ENCODE measurements at places on chromosomes 1 and 21.
A peak's percentile ranks its signal among the peaks of the same experiment; 100 is the strongest.

- DNase-seq = peak; percentile 93
Measured at GRCh38 chr1:36384542-36385409, 948 bp downstream of the STK40 start.

GRCh38 chr1:65440915-65441314 lies 20.4 kb downstream of the LEPR start:
- DNase-seq = no peak

DNA sequence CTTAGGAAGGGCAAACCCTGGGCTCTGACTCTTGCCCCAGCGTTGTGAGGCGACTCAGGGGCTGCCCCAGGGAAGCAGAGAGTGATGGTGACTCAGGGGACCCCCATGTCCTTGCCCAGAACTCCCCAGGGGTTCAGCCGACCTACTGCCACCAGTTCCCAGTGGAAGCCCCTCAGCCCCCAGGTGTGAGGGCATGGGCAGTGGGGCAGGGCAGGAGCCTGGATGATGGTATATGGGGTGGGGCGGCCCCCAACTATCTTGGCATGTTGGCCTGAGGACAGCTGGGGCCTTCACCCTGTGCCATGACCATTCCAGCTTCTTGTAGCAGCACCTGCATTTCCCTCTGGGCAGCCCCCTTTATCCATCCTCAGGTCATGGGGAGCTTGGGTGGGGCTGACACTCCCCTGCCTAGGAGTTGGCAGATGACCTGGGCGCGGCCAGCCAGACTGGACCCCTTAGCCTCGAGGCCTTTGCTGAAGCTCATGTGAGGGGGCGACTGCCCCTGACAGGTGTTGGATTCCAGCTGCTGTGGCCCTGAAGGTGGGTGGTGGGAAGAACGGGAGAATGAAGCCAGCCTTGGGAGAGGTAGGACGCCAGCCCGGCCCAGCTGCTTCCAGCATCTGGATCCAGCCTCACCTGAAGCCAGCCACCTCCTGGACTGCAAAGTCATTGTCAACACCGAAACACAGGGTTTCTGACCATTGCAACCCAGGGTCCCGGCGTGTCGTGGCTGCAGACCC lies 1.8 kb upstream of the FNDC10 start:
- no peak for DNase-seq

DNA sequence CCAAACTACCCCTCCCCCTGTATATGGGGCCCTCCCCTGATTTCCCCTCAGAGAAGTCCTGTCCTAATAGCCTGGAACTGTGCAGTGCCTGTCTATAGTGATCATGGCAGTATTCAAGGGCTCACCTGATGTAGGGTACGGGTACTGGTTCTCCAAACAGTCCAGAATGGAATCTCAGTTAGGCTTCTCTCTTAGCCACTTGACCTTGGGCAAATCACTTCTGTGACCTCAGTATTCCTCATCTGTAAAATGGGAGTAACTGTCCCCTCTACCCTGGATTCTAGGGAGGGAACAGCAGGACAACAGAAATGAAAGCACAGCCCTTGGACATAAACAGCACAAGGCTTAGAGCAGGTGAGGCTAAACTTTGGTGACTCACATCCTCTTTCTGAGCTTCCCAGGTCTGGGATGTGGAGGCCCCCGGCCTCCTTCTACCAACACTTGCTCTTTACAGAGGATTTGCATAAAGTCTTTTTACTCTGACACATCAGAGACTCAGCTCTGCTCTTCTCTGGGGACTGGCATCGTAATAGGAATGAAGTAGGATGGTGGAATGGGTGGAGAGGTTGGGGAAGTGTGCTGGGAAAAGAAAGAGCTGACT lies 20.0 kb upstream of the PDZK1IP1 start:
- DNase-seq = no peak

DNA sequence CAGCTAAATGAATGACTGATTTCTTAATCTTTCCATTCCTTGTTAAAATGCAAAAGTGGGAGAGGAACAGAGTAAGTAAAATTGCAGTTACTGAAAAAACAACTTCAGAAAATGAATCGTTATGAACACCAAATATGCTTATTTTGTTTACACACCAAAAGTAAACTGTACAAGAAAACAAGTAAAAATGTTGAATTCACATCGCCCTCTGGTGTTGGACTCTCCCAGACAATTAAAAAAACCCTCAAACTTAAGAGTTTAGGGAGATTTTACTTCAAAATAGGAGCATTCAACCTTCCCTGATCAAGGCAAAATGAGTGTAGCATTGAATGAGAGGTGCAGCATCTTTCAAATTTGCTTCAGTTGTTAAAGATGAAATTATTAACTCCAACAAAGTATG lies 19.4 kb upstream of the ESRRG start:
- no peak for DNase-seq

DNA sequence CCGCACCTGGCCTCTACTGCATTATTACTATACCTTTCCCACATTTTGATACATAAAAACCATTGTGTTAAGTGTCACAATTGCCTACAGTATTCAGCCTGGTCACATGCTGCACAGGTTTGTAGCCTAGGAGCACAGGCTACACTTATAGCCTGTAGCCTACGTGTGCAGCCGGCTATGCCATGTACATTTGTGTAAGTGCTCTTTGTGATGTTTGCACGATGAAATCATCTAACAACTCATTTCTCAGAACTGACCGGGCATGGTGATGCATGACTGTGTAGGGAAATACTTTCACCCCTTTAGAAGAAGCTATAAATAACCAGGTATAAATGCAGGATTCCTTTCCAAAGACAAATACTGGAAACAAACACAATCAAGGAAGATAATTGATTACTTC lies 12.1 kb downstream of the ERG start:
- peak; percentile 86 for DNase-seq

DNA sequence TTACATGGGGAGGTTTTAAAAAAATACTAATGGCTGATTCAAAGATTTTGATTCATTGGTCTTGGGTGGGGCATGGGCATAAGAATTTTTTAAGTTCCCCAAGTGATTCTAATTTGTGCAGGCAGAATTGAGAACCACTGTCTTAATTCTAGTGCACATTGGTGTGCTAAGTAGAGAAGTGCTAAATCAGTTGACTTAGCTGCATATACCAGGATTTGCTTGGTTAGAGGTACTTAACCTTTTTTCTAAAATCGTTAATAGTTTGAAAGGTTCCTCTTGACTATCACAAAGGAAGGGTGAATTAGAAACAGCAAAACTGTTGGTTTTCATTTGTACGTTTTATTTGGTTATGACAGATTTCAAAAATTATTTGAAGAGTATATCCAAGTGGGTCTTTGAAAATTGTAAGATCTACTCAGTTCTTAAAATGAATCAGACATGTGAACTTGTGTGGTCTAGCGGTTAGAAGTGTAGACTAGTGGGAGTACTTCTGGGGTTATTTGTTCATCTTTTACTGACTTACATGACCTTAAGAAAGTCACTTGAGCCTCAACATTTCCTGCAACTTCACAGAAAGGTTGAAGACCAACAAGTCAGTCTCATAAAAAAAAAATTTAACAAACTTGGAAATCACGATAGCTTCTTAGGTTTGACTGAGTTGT lies 66.7 kb downstream of the RPAP2 start:
- no peak for DNase-seq

- DNase-seq = no peak
Measured at GRCh38 chr1:177784936-177785335, 184.9 kb downstream of the SEC16B start.

- no peak for DNase-seq
Measured at GRCh38 chr1:183274836-183275235, 88.8 kb downstream of the LAMC2 start.

DNA sequence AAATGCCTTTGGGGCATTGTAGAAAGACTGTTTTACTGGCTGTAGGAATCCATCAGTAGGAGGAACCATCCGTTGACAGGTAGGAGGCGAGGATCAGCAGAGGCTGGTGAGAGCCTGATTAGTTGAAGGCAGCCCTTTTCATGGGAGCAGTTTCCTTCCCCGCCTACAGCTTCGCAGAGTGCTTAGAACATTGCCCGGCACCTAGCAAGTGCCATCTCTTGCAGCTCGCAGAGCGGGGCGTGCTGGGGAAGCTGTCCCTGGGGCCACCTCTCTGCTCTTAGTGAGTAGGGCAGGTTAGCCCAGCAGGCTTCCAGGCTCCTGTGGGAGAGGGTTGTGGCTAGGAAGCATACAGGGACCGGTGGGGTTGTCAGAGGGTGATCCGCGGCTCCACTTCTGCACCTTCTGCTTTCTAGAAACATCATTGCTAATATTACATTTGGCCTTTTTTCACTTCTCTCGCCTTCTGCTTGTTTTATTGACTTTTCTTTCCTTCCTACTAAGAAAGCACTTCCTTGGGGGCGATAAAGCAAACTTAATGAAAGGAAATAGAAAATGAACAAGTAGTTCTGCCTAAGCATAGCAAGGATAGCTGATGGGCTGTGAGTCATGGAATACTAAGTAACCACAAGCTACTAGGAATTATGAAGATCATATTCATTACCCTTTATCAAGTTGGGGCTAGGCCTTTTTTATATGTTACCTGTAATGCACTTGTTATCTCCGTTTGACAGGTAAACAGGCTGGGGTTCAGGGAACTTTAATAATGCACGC lies 176.7 kb downstream of the GALNT2 start:
- DNase-seq = no peak

GRCh38 chr1:203371288-203371687 lies 20.4 kb upstream of the FMOD start:
- DNase-seq = no peak

- no peak for DNase-seq
Measured at GRCh38 chr21:43317254-43317748, 109.6 kb downstream of the SIK1 start.

GRCh38 chr1:211474451-211474850 lies 17.5 kb downstream of the RD3 start:
- no peak for DNase-seq

GRCh38 chr1:25502957-25503356 lies 40.4 kb upstream of the LDLRAP1 start:
- DNase-seq = no peak

DNA sequence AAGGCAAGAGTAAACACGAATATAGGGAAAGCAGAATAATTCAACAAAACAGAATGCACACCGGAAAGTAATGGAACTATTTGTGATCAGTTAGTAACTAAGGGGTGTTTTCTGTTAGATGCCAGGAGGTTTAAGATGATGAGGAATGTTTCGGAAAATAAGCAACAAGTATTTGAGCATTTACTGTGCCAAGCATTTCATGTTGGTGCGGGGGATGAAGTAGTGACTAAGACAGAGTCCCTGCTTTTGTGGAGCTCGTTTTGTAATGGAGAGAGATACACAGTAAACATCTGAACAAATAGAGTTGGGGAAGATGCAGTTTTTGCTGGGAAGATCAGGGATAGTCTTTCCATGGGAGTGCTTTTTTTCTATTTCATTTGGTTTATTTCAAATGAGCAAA lies 78.7 kb downstream of the DYRK1A start:
- no peak for DNase-seq

GRCh38 chr21:45014747-45015468 lies 59.5 kb upstream of the ADARB1 start:
- DNase-seq = no peak

DNA sequence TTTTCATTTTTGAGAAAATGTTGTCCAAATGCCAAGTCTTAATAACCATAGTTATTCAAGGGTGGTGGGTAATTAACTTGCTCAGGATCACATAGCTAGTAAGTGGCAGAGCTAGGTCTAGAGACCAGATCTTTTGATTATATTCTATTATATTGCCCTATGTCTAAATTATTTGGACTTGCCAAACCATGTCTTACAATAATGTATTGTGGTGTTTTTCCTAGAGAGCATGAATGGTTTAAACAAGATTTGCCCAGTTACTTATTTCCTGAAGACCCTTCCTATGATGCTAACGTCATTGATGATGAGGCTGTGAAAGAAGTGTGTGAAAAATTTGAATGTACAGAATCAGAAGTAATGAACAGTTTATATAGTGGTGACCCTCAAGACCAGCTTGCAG lies 58.6 kb downstream of the PRKAA2 start:
- DNase-seq = no peak

GRCh38 chr1:165686121-165686970 lies 12.0 kb downstream of the ALDH9A1 start:
- no peak for DNase-seq

GRCh38 chr1:212557739-212558692 lies 50.5 kb upstream of the ATF3 start:
- DNase-seq = no peak

GRCh38 chr21:28602546-28602945 lies 390.1 kb downstream of the LTN1 start:
- DNase-seq = no peak

GRCh38 chr1:116453481-116453880 lies 80.4 kb downstream of the ATP1A1 start:
- no peak for DNase-seq
